NCI-H2107 (cell line): ENCODE measurements at places on chromosomes 6 and 20.

- no peak for DNase-seq
These were observed 192.5 kb downstream of the PTPRK start for GRCh38 chr6:128327890-128328289.

DNA sequence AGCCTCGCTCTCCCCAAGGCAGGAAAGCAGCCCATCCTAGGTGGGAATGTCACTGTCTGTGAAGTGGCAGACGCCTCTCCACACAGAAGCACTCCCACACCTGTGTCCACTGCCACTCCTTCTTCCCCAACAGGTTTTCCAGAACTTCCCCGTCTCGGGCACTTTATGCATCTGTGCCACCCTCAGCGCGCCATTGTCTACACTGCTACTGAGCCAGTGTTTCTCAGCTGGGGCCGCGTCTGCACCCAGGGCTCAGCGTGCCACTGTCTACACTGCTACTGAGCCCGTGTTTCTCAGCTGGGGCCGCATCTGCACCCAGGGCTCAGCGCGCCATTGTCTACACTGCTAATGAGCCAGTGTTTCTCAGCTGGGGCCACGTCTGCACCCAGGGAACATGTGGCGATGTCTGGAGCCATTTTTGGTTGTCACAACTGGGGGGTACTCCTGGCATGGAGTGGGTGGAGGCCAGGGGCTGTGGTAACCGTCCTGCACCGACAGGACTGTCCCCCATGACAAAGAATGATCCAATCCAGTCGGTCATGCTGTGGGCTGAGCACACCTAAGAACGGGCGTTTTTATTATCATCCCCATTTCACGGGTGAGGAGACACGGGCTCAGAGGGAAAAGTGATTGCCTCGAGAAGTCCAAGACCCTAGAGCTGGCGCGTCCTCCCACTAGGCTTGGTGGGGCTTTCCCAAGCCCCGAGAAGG is 41.7 kb upstream of the ZBP1 start:
- DNase-seq, result no peak

DNA sequence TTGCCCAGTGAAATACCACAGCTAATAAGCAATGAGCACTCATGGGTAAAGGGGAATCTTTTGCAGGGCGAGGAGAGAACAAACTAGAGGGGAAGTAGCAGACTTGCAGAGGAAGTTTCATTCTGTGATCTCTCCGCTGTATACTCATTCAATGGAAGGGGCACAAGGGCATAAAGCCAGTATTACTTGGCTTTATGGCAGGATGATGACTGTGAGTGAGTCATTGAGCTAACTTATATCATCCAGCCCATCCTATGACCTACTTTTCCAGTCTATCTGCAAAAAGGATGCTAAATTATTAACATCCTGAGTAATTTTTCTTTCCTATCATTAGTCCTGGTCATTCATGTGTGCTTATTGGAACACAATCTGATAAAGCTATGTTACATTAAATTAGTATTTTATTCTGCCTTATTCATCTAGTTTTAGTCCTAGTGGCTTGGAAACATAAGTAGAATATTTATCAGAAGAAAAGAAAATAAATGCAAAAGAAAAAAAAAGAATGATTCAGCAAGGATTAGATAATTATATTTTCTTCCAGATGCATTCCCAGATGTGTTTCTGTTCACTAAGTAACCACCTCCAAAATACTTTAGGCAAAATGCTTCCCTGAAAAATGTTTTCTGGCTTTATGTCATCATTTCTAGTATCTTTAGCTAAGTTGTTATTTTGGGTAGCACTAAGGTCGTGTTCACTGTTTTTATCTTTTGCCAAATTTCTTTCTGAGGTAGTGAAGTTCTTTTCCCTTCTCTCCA is 471.7 kb downstream of the CDKAL1 start:
- DNase-seq, result no peak

DNA sequence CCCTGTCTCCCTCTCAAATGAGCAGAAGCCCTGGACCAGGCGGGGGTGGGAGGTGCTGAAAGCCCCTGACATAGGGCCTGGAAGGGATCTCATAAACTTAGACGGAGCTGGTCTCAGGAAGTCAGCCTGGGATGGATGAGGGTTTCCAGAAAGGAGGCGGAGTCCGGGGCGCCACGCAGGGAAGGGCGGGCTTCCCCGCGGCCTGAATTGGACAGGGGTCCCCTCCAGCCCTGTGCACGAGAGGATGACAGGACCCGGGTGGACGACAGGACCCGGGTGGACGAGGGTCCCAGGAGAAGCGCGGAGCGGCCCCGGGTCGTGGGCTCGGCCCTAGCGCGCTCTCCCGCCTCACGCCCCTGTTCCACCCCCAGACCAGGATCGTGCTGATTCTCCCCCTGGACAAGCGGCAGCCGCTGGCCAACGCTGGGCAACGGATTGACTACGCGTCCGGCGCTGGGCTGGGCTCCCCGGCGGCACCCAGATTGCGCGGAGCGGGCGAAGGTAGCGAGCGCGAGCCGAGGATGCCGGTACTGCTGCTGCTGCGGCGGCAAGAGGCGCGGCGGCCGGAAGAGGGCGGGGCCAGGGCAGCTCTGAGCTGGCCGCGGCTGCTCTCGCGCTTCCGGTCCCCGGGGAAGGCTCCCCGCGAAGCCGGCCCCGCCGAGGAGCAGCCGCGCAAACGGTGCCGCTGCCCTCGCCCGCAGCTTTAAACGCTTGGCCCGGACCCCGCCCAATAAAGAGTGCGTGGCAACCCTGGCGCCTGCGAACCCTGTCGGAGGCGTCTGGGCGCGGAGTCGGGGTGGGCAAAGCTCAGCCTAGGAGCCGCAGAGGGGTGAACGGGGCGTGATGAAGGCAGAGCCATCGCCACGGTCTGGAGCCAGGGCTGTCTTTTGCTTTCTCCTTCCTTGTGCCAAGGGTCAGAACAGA is 1.3 kb downstream of the C20orf144 start:
- peak; percentile 30 for DNase-seq

GRCh38 chr6:135147637-135148592 is 33.2 kb upstream of the MYB start:
- DNase-seq, result no peak

DNA sequence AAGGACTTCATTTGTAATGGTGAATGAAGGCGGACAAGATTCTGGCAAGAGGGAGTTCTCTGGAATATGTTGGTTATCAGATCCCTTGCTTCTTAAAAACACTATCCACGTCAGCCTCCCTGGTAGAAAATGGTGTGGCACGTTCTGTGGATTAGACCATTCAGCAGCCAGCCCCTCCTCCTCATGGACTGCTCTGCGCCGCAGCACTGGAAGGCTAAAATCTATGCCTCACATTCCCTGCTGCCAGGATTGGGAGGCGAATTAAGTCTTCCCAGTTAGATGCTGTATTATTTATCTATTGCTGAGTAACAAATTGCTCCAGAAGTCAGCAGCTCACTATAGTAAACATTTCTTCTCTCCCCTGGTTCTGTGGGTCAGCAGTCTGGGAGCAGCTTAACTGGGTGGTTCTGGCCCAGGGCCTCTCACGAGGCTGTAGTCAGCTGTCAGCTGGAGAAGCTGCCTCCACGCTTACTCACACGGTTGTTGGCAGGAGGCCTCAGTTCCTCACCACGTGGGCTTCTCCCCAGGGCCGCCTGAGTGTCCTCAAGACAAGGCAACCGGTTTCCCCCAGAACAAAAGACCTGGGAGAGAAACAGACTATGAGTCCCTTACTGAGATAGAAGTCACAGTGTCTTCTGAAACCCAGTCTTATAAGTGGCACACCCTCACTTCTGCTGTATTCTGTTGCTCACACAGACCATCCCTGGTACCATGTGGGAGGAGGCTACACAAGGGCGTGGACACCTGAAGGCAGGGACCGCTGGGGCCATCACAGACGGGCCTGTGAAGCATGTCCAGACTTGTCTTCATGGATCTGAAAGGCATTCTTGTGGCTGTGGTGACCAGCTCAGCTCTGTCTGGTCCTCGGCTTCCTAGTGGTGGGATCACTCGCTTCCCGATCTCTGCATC is 101.0 kb downstream of the NRN1 start:
- DNase-seq, result no peak

DNA sequence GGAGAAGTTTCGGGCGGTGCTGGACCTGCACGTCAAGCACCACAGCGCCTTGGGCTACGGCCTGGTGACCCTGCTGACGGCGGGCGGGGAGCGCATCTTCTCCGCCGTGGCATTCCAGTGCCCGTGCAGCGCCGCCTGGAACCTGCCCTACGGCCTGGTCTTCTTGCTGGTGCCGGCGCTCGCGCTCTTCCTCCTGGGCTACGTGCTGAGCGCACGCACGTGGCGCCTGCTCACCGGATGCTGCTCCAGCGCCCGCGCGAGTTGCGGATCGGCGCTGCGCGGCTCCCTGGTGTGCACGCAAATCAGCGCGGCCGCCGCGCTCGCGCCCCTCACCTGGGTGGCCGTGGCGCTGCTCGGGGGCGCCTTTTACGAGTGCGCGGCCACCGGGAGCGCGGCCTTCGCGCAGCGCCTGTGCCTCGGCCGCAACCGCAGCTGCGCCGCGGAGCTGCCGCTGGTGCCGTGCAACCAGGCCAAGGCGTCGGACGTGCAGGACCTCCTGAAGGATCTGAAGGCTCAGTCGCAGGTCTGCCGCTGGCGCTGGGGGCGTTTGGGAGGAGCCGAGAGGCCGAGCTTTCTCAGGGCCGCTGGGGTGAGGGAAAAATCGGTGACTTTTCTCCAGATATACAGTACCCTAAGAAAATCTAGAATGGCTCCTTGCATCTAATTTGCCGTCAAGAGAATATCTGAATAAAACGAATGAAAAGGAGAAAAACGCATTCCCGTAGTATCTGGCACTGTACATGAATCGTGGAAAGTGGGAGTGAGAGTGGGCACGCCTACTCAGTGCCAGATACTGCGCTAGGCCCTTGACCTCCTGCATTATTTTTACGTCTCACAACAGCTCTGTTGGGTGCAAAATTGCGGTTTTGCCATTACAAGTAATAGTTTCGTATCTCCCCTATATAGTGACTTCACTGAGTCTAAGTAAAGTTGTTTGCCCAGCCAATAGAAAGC is 1.0 kb downstream of the CALHM6 start:
- DNase-seq, result no peak

- no peak for DNase-seq
These were observed 4.7 kb downstream of the ZBTB24 start for GRCh38 chr6:109478222-109478805.

GRCh38 chr6:79630883-79631692 is at the start of gene SH3BGRL2:
SH3BGRL2 (plus strand) TSS chr6:79631329; CDS start chr6:79631462, 133 bp downstream.
- peak; percentile 62 for DNase-seq

- no peak for DNase-seq
These were observed at the start of gene SAMD10 for GRCh38 chr20:63979557-63980316. SAMD10 (minus strand) TSS chr20:63979642; CDS start chr20:63979467, 175 bp downstream.

GRCh38 chr20:19903168-19903811 is 113.9 kb upstream of the NAA20 start:
- no peak for DNase-seq

DNA sequence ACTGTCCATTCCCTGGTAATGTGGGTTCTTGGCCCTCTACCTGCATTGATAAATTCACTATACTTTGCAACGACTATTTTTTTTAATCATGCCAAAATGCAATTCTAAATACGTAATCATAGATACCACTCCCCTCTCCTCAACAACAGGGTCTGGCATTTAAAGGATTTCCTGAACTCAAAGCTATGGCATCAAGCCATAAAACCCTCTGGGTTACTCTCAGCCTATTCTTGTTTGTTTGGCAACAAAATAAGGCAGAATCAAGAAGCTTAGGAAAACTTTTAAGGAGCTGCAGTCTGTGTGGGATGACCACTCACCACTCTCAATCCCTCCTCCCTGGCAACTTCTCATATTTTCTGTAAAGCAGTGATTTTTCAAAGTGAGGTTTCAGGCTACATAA is 669.9 kb upstream of the ID4 start:
- no peak for DNase-seq

DNA sequence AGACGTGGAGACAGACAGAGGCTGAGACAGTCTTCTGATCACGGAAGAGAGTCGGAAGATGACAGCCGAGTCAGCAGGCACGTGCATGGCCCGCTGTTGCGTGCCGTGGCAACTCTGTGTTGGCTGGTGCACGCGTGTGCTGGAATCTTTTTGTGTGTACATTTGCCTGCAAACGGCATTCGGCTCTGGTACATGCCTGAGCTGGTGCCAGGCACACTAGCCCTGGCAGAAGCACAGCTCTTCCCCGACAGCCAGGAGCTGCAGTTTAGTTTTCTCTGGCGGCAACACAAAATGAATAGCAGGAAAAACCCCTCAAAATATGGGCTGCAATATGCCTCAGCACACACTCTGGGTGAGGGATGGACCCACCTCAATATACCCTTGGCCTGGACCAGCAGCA is 769 bp upstream of the PDYN start:
- DNase-seq, result no peak

GRCh38 chr20:7765221-7765620 is 175.0 kb downstream of the HAO1 start:
- DNase-seq, result no peak

DNA sequence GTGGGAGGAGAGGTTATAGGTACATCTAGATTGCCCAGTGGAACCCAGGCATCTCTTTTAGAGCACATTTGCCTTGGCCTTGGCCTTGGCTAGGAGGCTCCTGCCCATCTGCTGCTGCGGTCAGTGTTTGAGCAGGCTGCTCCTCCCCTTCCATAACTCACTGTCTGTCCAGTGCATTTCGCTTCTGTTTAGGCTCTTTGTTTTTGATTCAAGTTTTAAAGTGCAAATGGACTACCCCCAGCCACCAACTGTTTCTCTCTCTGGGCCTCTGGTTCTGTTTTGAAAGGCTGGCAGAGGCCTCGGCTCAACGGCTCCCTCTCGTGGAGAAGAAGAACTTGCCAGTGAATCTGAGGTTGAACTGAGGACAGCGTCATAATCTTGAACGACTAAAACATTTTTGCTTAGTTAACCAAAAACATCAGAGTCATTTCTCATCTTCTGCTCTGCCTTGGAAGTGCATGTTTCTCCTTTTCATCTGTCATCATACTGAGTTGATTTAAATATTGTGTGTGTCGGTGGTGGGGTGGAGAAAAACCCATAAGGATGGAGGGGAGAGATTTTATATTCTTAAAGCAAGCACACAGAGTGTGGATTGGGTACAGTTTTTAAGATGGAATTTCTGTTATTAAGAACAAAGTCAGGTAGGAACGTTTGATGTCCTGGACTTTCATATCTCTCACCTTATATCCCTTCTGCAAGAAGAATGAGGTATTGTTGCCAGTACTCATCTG is 171.4 kb downstream of the DTNBP1 start:
- no peak for DNase-seq

GRCh38 chr20:8267009-8267408 is 134.9 kb downstream of the PLCB1 start:
- no peak for DNase-seq

GRCh38 chr6:123295672-123296071 is 299.6 kb downstream of the CLVS2 start:
- DNase-seq, result no peak

GRCh38 chr6:140789466-140789865 is 1343.3 kb upstream of the GJE1 start:
- no peak for DNase-seq

DNA sequence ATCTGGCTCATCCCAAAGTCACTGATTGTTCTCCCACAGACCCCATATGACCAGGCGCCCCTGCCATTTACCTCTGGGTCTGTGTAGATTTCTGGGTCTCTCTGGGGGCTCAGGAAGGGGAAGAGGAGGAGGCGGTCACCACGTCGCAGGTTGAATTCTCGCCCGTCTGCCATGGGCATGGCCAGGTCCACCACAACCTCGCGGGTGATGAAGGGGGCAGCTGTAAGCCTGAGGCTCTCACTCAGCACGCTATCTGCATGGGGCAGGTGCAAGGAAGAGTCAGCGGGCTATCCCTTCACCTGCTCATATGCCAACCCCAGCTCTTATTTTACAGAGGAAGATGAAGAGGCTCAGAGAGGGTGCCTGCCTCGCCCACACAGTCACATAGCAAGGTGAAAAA is 30.5 kb upstream of the KCNB1 start:
- DNase-seq, result no peak
